ENCODE measurements at places on chromosomes 7 and 10. TPM values are rescaled to one million over a fixed set of nuclear protein-coding genes. Genes with fewer than 3 reads are reported as not detected.

The SPDYE8 gene
- 0.19 TPM for polyA plus RNA-seq

The NPFFR1 gene
- 0.12 TPM for polyA plus RNA-seq

The TSPAN12 gene
- polyA plus RNA-seq, result 167 TPM

The CHRM2 gene
- 2.9 TPM for polyA plus RNA-seq

The AQP1 gene
- 206 TPM for polyA plus RNA-seq

The CYP26C1 gene
- polyA plus RNA-seq, result 0.14 TPM

The EMX2 gene
- 146 TPM for polyA plus RNA-seq

The GPNMB gene
- polyA plus RNA-seq, result 12.0 TPM

The PTPN20 gene
- 3.1 TPM for polyA plus RNA-seq

The SGMS1 gene
- polyA plus RNA-seq, result 55.1 TPM
